ENCODE measurements at places on chromosomes 4 and X.
A peak's percentile ranks its signal among the peaks of the same experiment; 100 is the strongest.

DNA sequence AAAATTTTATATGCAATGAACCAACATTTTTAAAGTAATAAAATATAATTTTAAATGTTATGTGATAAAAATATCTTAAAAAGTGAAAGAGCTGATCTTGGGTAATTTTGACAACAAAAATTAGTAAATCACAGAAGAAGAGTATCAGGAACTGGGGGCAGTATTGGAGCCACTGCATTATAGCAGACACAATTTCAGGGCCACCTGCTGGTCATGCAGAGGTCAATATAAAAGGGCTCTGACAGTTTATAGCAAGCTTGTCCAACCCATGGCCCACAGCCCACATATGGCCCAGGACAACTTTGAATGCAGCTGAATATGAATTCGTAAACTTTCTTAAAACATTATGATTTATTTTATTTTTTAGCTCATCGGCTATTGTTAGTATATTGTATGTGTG is 13.0 kb upstream of the LEF1 start:
- DNase-seq, result peak; percentile 33
- H3K36me3 ChIP-seq, result no peaks in the 10 kb centered on the region
- no peaks in the 10 kb centered on the region for H3K4me1 ChIP-seq
- no peaks in the 10 kb centered on the region for H3K27me3 ChIP-seq
- no peak overlapping the region for H3K27ac ChIP-seq

- no peaks in the 10 kb centered on the region for H3K27me3 ChIP-seq
- H3K27ac ChIP-seq, result no peak overlapping the region
- H3K4me3 ChIP-seq, result no peak overlapping the region
- H3K4me1 ChIP-seq, result no peaks in the 10 kb centered on the region
- H3K36me3 ChIP-seq, result no peaks in the 10 kb centered on the region
Observed at GRCh38 chr4:154039435-154040343, 250.8 kb upstream of the SFRP2 start.

DNA sequence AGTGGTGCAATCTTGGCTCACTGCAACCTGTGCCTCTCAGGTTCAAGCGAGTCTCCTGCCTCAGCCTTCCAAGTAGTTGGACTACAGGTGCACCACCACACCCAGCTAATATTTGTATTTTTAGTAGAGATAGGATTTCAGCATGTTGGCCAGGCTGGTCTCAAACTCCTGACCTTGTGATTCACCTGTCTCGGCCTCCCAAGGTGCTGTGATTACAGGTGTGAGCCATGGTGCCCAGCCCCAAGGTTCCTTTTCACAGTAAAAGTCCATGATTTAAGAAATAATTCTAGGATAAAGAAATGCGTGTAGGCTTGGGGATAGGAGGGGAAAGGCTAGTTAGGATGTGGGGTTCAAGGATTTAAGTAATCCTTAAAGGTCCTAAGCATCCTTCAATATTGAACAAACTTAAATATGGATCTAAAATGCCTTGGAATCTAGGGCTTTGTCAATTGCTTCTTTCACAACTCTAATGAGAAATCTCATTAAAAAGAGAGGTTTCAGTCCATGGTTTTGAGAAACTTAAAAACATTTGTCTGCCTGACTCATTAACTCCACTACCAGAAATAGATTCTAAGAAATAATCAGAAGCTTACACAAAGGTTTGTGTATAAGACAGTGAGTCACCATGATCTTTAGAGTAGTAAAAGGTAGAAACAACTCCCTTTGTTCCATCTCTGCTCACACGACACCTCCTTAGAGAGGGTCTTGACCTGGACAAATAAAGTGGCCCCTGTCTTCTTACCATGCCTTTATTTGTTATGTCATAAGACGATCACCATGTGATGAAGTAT is 203.2 kb downstream of the PTTG2 start:
- H3K36me3 ChIP-seq, result no peaks in the 10 kb centered on the region
- no peak overlapping the region for H3K4me3 ChIP-seq
- no peaks in the 10 kb centered on the region for H3K27me3 ChIP-seq

- H3K4me3 ChIP-seq, result no peak overlapping the region
- H3K36me3 ChIP-seq, result no peaks in the 10 kb centered on the region
- H3K4me1 ChIP-seq, result 0 out of 2 replicates have a peak, but pooled peaks cover 3% of the 10 kb centered on the region
- H3K27ac ChIP-seq, result no peak overlapping the region
Observed at GRCh38 chr4:153553155-153553818, 87.1 kb downstream of the TMEM131L start.

GRCh38 chr4:37389967-37390580 is 145.5 kb downstream of the NWD2 start:
- H3K4me3 ChIP-seq, result no peak overlapping the region
- peak; percentile 81 for DNase-seq
- H3K27ac ChIP-seq, result no peak overlapping the region
- H3K27me3 ChIP-seq, result no peaks in the 10 kb centered on the region

- H3K27me3 ChIP-seq, result no peaks in the 10 kb centered on the region
- no peaks in the 10 kb centered on the region for H3K36me3 ChIP-seq
Observed at GRCh38 chr4:23504083-23504482, 385.8 kb downstream of the PPARGC1A start.

DNA sequence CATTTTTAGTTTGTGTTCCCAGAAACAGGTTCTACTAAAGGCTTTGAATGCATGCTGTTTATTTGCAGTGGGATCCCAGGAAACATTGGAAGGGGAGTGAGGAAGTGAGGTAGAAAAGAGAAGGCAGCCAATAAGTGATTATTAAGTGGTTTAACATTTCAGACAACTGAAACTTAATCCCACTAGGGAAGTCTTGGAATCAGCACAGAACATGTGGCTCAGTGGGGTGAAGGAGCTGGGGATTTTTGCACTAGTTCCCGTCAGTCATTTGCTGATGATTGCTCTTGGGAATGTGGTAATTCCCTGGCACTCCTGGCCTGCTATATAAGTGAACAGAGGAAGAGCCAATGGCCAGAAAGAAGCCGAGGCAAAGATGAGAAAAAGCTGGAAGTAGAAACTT is 1053.0 kb upstream of the IGFBP7 start:
- no peaks in the 10 kb centered on the region for H3K27me3 ChIP-seq
- no peaks in the 10 kb centered on the region for H3K4me1 ChIP-seq
- H3K36me3 ChIP-seq, result no peaks in the 10 kb centered on the region
- DNase-seq, result no peak
- no peak overlapping the region for H3K27ac ChIP-seq

- no peak overlapping the region for H3K27ac ChIP-seq
- H3K36me3 ChIP-seq, result no peaks in the 10 kb centered on the region
- H3K4me1 ChIP-seq, result no peaks in the 10 kb centered on the region
- H3K27me3 ChIP-seq, result no peaks in the 10 kb centered on the region
- DNase-seq, result no peak
Observed at GRCh38 chrX:97907791-97908190, 1024.1 kb downstream of the RPA4 start.

- H3K27me3 ChIP-seq, result no peaks in the 10 kb centered on the region
- DNase-seq, result no peak
- no peak overlapping the region for H3K4me3 ChIP-seq
- H3K36me3 ChIP-seq, result no peaks in the 10 kb centered on the region
- H3K4me1 ChIP-seq, result no peaks in the 10 kb centered on the region
Observed at GRCh38 chr4:176886135-176886534, 93.4 kb upstream of the VEGFC start.

DNA sequence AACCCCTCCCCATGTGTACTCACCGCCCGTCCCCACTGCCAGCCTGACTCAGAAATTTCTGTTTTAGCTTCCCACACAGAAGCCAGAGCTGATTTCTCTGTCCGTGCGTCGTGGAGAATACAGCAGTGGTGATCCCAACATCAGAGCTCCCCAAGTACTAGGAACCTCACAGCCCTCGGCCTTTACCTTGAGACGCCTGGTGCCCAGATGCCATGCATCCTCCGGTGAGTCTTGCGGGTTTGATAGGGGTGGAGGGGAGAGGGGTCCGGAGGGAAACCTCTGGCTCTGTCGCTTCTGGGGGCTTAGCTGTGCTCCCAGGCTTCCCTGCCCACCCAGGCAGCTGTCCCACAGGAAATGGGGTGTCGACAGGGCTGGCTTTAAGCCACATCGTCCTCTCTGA is 2.1 kb downstream of the LOC101059915 start:
- peaks cover 8% of the 10 kb centered on the region for H3K4me1 ChIP-seq
- H3K4me3 ChIP-seq, result no peak overlapping the region
- H3K27ac ChIP-seq, result no peak overlapping the region

- DNase-seq, result no peak
- H3K4me1 ChIP-seq, result no peaks in the 10 kb centered on the region
- H3K36me3 ChIP-seq, result no peaks in the 10 kb centered on the region
- no peak overlapping the region for H3K4me3 ChIP-seq
- no peaks in the 10 kb centered on the region for H3K27me3 ChIP-seq
Observed at GRCh38 chr4:38846015-38846414, 10.6 kb downstream of the TLR6 start.

DNA sequence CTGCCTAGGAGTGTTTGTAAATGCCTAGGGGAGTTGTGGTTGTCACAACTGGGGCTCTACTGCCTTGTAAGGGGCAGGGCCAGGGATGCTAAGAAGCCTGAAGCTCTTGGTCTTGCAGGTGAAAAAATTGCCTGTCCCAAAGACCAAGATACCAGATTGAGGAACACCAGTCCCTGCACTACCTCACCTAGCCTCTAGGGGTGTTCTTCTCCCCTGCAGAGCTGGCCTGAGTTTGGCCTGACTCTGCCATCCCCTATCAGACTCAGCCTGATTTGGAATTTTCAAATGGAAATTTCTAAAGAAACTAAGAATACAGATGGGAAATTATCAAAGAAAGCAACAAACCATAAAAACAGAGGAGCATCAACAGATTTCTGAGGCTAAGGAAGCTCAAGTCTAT is 90.4 kb downstream of the ZC4H2 start:
- H3K27me3 ChIP-seq, result no peaks in the 10 kb centered on the region
- H3K36me3 ChIP-seq, result no peaks in the 10 kb centered on the region
- no peak for DNase-seq
- no peak overlapping the region for H3K27ac ChIP-seq
- no peaks in the 10 kb centered on the region for H3K4me1 ChIP-seq

DNA sequence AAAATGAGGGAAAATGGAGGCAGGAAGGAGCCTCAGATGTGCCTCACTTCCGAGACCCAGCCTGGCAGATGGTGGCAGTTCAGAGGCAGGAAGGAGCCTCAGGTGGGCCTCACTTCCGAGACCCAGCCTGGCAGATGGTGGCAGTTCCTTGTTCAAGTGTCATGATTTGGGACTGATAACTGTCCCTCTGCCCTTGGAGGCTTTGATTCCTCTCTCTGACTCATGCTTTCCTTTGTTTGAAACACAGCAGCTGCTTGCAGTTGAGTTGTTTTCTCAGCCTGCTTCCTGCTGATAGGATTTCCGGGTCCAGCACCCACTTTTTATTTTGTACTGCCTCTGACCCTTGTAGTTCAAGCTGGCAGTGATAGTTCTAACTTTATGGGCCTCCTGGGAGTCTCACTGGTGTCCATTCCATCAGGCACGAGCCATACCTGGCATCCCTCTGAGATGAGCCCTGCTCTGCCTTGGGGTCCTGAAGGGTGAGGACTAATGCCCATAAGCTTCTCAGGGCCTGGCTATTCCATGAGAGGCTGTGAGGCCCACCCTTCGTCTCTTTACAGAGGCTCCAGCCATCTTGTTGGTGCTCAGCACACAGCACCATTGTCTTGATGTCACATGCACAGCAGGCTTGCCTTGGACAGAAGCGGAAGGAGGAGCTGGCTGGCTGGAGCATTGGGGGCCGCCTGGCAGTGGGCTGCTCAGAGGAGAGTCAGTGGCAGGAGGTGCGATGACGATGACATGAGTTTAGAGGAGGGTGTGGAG is 13.0 kb downstream of the RGS12 start:
- no peaks in the 10 kb centered on the region for H3K4me1 ChIP-seq
- H3K27me3 ChIP-seq, result no peaks in the 10 kb centered on the region
- no peak overlapping the region for H3K27ac ChIP-seq
- DNase-seq, result no peak
- H3K36me3 ChIP-seq, result no peaks in the 10 kb centered on the region

DNA sequence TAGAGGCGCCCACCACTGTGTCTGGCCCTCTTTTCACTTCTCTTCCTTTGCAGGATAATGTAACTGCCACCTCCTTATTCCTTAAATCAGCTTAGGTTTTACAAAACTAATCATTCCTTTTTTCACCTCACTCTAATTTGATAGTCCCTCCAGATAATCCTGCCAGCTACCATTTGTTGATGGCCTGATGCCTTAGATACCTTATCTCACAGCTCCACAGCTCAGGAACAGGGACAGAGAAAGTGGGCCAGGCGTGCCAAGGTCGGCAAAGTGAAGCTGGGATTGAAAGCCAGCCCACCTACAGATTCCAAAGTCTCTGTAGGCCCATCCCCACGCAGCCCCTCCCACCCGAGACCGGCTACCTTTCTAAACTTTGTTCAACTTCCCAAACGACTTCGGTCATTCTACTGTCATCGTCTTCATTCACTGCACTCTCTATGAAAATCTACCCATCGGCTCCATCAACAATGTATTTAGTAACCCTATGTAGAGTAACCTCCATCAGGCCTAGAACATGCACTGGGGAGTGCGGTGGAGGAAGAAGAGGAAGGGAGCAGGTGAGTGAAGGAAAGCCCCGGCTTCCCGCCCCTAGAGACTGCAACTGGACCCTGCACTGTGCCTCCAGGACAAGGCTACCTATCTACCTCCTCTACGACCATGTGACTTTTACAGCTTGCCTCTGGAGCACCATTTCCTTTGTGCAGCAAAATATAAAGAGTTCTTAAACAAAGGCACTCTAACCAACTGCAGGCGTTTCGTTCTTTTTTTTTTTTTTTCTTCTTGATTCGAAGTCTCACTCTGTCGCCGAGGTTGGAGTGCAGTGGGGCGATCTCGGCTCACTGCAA is 1.5 kb downstream of the CASP6 start:
- peaks cover 6% of the 10 kb centered on the region for H3K4me1 ChIP-seq
- H3K27ac ChIP-seq, result peak overlapping the region; percentile 60
- peak; percentile 27 for DNase-seq
- H3K27me3 ChIP-seq, result no peaks in the 10 kb centered on the region
- H3K4me3 ChIP-seq, result peak overlapping the region; percentile 86
- H3K36me3 ChIP-seq, result no peaks in the 10 kb centered on the region

DNA sequence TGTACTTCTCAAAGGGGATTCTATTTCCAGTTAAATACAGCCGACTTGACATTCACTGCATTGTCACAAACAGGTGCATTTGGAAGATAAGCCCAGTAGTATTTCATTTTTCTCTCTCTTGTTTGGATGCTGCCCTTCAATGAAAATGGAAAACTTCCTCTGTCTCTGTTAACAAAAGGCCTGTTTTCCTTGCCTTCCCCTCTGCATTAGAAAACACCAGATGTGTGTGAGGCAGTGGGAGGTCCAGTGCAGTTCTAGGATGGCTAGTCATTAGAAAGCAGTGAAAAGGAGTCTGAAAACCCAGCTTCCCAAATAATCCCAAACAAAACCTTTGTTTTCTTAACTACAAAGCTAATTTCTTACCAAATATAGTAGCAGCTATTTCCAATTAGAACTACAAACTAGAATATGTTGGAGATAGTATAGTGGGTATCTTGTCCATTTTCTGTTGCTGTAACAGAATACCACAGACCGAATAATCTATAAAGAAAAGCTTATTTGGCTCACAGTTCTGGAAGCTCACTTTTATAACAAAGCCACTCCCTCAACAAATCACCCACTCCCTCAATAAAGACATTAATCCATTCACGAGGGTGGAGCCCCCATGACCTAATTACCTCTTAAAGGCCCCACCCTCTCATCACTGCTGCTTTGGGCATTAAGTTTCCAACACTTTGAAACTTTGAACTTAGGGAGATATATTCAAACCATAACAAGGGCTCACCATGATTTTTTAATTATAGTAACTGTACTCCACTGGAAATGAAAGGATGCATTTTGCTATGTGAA is 452.1 kb upstream of the RPS6KA3 start:
- no peaks in the 10 kb centered on the region for H3K36me3 ChIP-seq
- H3K4me1 ChIP-seq, result no peaks in the 10 kb centered on the region
- H3K27ac ChIP-seq, result no peak overlapping the region
- H3K4me3 ChIP-seq, result no peak overlapping the region
- DNase-seq, result no peak

GRCh38 chrX:139766545-139766983 is 58.6 kb upstream of the MCF2 start:
- no peaks in the 10 kb centered on the region for H3K27me3 ChIP-seq
- no peaks in the 10 kb centered on the region for H3K36me3 ChIP-seq

Measured in MM.1S (cell line).